ENCODE measurements at places on chromosomes 3 and 15.
A peak's percentile ranks its signal among the peaks of the same experiment; 100 is the strongest.

DNA sequence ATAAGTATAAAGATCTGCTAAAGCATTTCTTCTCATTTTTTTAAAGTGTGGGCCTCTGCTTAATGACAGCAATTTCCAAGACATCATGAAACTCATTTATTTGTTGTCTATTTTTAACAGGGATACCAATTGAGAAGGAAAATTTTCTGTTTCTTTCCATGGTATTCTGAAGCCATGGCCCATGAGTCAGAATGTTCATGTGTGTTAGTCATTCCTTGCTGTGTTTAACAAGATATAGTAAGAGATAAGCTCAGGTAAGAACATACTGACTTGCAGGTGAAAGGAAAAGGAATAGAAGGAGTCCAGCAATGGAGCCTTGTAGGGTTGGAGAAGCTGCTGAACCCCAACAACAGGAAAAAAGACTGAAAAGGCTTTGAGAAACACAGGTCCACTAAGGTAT is 17.0 kb upstream of the ARID3B start:
- no peaks in the 10 kb centered on the region for H3K4me1 ChIP-seq
- DNase-seq: no peak
- H3K4me3 ChIP-seq: no peak overlapping the region
- H3K36me3 ChIP-seq: no peaks in the 10 kb centered on the region

- H3K4me3 ChIP-seq: no peak overlapping the region
- DNase-seq: no peak
- H3K4me1 ChIP-seq: no peaks in the 10 kb centered on the region
- H3K27ac ChIP-seq: no peak overlapping the region
- no peaks in the 10 kb centered on the region for H3K27me3 ChIP-seq
These were observed 340.3 kb upstream of the CTDSPL start for GRCh38 chr3:37521429-37521828.

DNA sequence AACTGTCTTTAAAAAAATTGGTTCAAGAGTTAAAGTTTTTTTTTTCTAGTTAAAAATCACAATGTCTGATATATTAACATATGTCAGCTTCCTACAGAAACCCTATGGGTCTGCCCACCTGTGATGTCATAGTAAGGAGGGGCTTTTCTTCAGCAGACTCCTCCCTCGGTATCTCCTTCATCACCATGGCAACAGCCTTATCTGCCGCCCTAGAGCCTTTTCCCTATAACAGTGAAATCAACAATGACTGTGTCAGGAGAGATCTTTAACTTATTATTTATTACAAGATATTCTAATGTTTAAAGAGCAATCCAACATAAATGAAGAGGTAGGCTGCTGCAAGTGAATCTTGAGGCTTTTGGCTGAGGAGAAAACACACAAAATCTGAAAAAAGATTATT is 138.7 kb downstream of the PEX5L start:
- H3K4me1 ChIP-seq: no peaks in the 10 kb centered on the region
- DNase-seq: peak; percentile 41

GRCh38 chr3:32238453-32239306 is at the start of gene CMTM8:
TSS of gene CMTM8 (plus strand) at chr3:32238680. CDS start at chr3:32238973, 293 bp downstream.
- peak; percentile 43 for DNase-seq
- H3K36me3 ChIP-seq: no peaks in the 10 kb centered on the region
- peaks cover 23% of the 10 kb centered on the region for H3K27me3 ChIP-seq
- H3K27ac ChIP-seq: no peak within 1 kb of the TSS

DNA sequence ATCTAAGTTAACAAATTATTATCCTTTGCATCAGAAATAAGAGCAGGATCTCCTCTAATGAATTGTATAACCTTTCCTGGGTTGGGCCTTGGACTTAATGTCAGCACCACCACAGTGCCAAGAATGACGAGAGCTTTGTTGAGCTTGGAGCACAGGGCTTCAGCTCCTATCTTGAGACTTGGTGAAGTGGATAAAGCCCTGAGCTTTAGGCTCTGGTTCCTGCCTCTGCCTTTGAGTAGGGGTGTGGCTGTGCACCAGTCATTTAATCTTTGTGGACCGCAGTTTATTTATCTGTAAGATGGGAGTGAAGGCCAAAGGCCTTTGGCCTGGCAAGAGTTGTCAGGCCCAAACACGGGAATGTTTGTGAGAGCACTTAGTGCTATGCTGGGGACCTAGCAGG is 162.2 kb downstream of the VGLL4 start:
- no peak overlapping the region for H3K27ac ChIP-seq
- DNase-seq: no peak
- no peaks in the 10 kb centered on the region for H3K27me3 ChIP-seq
- no peak overlapping the region for H3K4me3 ChIP-seq
- H3K36me3 ChIP-seq: no peaks in the 10 kb centered on the region
- H3K4me1 ChIP-seq: no peaks in the 10 kb centered on the region

DNA sequence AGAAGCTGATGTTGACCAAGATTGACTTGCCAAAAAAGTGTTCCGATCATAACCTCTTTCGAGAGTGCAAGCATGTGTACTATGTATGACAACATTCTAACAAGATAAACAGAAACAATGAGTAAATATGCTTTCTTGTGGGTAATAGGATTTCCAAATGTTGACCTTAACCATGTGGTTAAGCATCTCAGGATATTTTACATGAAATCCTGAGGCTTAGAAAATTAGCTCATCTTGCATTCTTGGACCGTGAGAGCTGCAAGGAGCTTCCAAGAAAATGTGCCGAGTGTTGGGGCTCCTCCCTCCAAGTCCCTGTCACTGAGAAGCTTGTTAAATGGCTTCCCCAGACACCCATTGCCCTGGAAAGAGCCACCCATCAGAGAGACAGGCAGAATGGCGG is 50.1 kb downstream of the C3orf20 start:
- no peak overlapping the region for H3K4me3 ChIP-seq
- no peaks in the 10 kb centered on the region for H3K4me1 ChIP-seq
- no peak overlapping the region for H3K27ac ChIP-seq
- no peak for DNase-seq

Measured in thymus (tissue), 14 donors.